ENCODE measurements at places on chromosomes 2 and 18.

GRCh38 chr2:179715196-179715595 is 146.2 kb downstream of the ZNF385B start:
- no peak for DNase-seq

DNA sequence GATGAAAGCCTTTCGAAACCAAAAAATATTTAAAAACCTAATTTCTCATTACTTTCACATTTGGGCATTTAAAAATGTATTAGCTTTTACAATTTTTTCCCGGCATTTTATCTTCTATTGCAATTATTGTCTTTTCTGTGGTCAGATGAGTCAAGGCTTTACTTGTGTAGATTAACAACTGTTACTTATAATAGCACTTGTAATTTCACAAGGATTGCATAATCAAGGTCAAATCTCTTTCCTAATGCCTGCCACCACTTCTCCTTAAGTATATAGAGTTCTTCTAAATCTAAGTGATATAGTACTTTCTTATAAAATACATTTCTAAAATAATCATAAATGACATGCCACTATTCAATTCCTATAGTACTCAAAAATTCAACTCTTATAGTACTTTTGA is 67.2 kb downstream of the SLC8A1 start:
- DNase-seq: no peak

DNA sequence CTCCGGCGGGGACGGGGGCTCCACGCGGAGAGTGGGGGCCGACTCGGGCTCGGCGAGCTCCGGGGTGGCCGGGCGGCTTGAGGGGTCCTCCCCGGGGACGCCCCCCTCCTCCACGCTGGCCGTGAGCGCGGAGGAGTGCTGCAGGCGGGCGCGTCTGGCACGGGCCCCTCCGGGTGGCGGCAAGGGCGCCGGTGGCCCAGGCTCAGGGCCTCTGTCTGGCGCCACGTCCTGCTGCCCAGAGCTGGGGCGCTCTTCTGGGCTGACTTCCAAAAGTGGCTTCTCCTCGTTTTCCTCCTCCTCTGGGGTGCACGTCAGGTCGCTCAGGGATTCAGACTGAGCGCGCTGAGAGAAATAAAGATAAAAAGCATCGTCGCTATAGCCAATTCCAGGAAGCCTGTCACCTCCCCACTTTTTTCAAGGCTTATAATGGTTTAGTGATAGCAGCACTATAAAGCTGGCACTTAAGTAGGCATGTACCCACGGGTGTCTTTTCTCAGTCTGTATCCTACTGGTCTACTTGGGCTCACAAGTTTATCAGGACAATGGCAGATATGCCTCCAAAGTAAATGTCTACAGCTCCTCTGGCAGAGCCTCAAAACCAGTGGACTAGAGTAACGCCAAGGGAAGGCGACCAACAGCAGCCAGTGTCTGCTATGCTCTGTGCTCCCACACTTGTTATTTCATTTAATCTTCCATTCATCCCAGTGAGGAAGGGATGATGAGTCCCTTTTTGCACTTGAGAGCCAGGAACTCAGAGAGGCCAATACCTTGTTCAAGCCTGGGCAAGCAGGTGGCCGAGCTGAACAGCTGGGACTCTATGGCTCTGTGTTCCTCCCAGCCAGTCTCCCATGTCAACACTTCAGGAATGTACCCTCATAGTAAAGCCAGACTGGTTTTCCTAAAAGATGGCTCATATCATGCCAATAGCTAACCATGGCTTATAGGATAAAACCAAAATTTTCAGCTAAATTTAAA is 92.6 kb upstream of the MGAT4A start:
- DNase-seq: no peak

DNA sequence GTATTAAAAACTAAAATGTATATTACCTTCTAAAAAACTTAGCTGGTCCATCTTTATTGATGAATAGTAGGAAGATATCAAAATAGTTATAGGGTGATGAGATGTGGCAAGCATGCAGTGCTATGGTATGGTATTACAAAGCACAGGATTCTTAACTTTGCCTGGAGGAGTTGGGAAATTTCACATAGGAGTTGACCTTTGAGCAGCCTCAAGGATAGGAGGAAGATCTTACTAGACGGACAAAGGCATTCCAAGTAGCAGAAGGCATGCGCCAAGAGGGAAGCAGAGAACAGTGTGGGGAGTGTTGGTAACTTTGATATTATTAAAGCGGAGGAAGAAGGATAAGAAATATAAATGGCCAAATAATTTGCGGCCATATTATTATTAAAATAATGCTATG is 60.0 kb downstream of the TTC21B start:
- no peak for DNase-seq

DNA sequence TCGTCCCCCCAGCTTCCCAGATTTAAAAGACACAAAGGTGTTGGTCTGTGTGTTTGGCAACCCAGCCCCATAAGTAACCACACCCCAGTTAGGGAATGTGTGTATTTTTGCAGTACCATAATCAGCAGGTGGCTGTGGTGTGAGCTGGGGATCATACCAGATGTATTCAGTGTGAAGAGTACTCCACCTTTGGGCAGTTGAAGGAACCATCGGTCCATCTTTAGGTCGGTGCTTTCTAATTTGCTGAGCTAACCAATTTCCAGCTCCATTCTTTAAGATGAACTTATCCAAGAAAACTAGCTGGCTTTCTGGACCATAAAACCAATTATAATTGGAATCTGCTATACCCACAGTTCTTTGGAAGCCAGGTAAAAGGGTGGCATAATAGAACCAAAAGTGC is 3.2 kb downstream of the DSEL start:
- no peak for DNase-seq

DNA sequence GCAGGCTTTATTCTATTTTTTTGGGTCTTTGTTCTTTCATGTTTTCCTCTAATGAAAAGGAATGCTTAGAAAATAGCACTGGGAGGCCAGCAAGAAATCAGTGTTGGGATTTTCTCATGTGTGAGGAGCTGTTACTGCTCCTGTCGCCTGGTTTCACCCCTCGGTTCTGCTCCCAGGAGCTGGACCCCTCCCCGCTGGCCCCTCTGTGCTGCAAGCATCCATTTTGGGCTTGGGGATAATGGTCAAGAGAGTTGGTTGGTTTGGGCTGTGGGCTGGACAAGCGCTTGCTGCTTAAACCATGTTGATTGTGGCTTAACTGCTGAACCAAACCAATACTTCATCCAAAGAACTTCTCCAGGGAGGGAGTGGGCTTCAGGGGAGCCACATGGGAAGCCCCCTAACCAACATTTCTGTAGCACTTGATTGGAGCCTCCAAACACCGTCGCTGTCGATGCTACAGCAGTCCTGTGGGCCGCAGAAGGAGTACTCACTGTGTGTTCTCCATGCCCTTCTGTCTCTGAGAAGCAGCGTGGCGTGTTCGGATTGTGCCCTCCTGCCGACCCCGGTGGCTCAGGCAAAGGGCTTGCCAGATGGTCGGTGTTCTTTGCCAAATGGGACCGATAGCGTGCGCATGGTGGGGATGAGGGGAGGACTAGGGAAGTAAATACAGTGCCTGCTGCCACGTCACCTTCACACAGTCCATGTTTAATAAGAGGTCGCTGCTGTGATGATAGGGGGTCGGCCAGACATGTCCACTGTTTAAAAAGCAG is 40.0 kb downstream of the AGAP1 start:
- no peak for DNase-seq

DNA sequence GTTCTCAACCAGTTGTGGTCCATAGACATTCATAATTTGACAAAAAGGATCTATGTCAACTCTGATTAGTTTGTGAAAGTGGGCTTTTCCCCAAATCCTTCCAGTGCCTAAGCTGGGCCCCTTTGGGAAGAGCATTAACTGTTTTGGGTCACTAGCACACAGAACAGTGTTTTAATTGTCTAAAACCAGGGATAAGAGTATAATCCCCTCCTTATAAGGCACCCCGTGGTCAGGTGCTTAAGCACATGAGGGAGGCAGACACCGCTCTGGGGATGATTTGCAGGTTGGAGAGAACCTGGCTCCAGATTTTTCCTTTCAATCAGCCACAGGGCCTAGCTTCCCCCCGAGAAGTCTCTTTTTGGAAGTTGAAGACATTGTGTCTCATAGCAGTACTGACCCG is 53.6 kb upstream of the RFX8 start:
- no peak for DNase-seq

GRCh38 chr18:65516209-65516608 is 234.6 kb upstream of the CDH7 start:
- DNase-seq: no peak

DNA sequence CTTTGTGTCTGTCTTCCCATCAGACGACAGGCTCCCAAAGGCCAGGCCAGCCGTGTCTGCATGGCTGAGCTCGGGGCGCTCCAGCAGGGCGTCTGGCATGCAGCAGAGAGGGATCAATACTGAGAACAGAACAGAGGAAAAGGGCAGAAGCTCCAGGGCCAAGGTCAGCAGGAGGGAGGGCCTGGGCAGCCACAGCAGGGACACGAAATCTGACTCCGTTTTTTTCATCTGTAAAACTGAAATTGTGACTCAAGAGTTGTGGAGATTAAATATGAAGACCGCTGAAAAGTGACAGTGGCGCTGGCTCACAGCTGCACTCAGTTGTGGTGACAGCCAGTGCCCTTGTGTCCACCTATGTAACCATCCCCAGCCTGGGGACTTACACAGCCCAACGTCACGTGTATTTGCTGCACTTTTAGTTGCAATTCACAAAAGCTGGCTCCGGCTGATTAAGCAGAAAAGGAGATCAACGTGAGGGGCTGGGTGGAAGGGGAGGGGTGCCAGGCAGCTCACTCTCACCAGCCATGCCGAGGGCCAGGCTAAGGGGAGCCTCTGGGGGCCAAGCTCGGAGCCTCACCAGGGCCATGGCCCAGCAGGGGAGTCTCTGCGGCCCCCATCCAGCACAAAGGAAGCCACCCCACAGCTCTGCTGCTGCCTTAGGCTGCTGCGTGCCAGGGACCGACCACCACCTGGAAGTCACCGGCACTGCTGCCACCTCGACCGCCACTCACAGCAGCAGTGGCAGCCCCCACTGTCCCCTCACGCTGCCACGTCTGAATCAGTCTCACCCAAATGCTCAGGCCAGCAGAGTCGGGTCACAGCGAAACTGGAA is 74.7 kb downstream of the EIPR1 start:
- DNase-seq: no peak

DNA sequence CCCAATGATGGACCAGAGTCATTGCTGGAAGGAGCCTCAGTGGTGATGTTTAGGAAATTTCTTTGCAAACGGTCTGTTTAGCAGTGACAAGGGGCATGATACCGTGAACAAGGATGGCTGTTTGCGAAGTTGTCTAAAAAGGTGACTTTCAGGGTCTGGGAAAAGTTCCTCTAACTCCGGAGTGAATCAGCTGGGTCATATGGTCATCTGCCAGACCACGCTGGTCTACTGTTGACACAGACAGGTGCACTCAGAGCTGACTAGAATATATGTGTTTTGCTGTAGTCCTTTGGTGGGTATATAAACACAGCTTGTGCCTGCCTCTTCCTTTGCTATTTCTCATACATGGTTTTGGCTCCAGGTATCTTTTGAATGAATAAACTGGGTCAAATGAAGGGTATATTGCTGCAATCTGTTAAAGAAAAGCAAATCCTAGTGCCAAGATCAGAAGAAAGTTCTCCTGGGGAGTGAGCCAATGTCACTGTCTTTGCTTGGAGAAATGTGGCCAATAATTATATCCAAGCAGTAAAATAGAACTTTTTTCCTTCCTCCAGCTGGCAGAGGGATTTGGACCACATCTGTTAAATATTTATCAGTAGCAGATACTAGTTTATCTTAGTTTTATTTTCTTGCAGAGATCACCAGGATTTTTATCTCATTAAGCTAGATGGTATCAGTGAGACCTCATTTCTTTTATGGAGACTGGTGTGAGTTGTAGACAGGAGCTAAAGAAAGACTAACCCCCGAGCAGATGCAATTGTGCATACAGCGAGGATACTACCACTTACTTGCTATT is 286.0 kb downstream of the TRIB2 start:
- no peak for DNase-seq

DNA sequence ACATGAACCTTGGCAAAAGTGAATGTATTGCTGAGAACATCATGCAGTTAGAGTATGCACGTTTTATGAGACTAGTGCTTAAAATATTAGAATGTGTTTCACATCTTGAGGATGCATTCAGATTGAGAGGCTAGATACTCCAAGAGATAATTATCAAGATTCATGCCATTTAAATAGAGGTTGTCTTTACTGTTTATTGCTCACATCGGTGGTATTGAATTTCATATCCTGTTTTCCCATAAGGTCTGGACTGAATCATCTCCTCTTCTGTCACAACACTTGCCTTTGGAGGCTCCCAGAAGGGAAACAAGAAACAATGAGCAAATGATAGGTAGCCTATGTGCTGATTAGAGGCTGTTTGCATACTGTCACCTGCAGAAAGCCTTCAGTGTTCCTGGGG is 83.8 kb downstream of the CLHC1 start:
- no peak for DNase-seq

GRCh38 chr18:69777248-69777647 is 170.4 kb downstream of the CD226 start:
- DNase-seq: no peak

GRCh38 chr18:1002653-1003178 is 98.0 kb downstream of the ADCYAP1 start:
- DNase-seq: no peak

- DNase-seq: no peak
Measured at GRCh38 chr2:71943238-71944182, 204.2 kb downstream of the CYP26B1 start.

- DNase-seq: no peak
Measured at GRCh38 chr2:61762292-61762691, 91.6 kb downstream of the FAM161A start.

DNA sequence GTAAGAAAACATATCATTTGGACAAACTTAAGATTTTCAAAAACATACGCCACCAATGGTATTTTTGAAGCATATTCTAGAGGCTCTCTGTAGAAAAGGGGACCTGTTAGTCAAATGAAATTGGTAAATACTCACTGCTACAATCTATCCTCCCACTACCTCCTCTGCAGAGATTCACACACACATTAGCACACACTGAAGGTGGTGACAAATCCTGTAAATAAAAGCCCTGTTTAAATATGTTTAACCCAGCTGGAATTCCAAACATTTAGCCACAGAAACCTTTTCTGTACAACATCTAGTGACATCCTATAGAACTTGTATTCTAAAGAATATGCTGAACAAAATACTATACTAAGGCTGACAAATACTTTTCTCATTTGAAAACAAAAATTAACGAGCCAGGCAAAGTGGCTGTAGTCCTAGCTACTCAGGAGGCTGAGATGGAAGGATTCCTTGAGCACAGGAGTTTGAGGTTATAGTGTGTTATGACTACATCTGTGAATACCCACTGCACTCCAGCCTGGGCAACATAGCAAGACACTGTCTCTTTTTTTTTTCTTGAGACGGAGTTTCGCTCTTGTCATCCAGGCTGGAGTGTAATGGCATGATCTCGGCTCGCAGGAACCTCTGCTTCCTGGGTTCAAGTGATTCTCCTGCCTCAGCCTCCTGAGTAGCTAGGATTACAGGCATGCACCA is 25.9 kb downstream of the ALS2 start:
- no peak for DNase-seq

- no peak for DNase-seq
Measured at GRCh38 chr2:130824492-130825061, 12.1 kb upstream of the ARHGEF4 start.

- DNase-seq: no peak
Measured at GRCh38 chr2:150587547-150588505, 100.4 kb upstream of the RND3 start.

GRCh38 chr2:150387586-150388288 is 99.7 kb downstream of the RND3 start:
- no peak for DNase-seq

- DNase-seq: no peak
Measured at GRCh38 chr2:200454927-200455801, 54.7 kb downstream of the KCTD18 start.
